ENCODE measurements at places on chromosomes 3 and 15.

GRCh38 chr3:124118397-124118796 is 126.5 kb upstream of the ROPN1 start:
- DNase-seq: no peak

DNA sequence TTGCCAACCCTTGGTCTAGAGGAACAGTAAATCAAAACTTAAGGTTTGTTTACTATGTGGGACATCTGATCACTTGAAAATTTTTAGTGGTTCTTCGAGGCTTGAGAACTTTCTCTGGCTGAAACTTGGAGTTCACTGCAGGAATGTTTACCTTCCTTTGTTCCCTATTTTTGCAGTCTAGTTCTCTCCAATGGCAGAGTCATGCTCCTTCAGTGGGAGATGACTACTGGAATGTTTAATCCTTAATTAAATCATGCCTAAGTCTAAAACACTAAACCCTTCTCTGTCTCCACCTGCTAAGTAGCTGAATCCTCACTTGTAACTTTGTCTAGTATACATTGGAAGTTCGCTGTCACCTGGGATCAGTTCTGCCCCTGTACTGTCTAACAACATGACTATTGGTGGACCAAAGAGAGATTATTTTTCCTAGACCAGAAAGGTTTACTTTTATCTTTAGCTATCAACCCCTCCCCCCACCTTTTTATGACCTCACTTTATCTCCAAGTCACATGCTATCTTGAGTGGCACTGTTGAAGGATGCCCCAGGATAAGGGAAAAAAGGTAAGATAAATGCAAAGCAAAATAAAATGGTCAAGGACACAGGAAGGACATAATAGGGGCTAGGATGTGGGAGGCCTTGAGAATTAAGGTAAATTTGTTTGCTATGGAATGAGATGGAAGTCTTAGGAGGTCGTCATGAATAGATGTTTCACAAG is 1.2 kb upstream of the ZNF609 start:
- no peak for DNase-seq

DNA sequence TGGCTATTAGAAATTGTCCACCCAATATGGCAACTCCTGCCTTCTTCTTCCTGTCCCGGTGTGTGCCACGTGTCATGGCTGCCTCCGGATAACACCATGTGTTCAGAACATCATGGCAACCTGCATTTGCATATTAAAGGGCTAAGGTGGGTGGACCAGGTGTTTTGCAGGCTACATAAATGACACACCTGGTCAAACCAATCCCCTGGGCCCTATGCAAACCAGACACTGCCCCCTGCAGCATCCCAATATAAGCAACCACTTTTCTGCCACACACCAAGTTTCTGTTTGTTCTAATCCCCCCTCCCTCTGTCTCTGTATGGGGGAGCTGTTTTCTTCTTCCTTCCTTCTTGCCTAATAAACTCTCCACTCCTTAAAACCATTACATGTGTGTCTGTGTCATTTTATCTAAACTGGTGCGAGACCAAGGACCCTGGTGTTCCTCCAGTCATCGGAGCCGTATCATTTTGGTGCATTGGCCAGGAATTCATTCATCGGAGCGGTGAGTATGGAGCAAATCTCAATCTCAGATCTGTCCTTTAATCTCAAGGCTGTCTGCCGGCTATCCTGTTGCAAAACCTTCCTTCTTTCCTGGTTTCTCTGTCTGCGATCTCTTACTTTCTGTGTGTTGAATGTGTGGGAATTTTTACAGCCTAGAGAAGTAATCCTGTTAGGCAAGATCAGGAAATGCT is 44.5 kb downstream of the NCEH1 start:
- no peak for DNase-seq

DNA sequence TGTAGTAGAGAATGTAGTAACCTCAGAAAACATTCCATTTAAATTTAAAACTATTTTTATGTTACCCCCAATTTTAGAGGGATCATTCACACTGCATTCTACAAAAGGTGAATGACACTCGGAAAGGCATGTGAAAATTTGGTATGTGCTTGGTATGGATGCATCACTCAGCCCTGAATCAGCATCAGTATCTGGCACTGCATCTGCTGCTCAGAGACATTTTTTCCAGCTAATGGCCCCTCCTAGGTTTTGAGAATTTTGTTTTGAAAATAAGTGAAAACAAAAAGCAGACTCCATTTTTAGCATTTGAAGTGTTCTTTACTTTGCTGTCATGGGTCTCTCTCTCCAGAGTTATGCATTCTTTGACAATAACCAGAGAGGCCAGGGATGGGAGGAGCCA is 15.6 kb upstream of the WWTR1 start:
- DNase-seq: no peak

GRCh38 chr3:143421556-143421955 is 302.0 kb downstream of the CHST2 start:
- DNase-seq: no peak

DNA sequence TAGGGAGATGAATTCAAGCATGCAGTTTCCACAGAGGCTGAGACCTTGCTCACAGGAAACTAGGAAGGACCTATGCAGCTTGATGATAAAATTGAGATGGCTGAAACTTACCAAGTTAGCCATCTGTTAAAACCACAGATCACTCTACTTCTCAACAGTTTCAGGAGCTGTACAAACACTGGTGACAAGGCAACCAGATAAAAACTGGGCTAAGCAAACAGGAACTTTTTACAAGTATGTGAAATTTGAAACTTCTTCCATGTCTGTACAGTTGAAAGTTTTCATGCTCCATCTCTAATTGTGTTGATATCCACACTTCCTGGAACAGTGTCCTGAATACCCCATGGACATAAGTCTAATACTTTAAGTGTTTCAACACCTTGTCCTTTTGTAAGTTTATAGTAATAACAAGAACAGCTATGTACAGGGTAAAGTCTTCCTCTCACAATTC is 78.2 kb downstream of the FAIM start:
- peak; percentile 67 for DNase-seq

- DNase-seq: no peak
Measured at GRCh38 chr3:119681279-119681678, 4.1 kb upstream of the COX17 start.

DNA sequence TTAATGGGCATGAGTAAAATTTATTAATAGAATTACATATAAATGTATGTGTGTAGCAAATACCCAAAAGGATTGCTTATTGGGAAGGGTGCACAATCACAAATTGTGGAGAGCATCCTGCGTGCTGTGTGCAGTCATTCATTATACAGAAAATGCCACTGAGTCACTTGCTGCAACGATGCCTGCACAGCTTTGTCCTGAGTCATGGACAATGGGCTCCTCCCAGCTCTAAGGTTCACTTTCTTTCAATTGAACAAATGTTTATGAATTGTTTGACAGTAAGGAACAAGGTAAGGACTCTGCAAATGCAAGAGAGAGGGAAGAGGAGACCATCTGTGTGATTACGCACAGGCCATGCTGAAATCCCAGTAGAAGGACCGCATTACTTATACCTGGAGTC is 18.7 kb downstream of the CFAP161 start:
- no peak for DNase-seq

DNA sequence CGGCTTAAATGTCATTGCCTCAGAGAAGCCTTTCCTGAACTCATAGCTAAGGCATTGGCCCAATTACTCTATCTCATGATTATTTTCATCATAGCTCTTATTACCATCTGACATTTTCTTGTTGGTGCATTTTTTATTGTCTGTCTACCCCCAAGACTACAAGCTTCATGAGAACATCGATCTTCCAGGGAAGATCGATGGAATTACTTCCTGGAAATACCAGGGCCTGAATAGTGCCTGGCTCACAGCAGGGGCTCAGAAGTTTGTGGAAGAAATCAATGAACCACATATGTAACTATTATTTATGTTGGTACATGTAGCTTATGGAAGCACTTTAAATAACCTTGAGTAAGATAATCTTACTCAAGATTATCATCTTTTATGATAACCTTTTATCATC is 7.7 kb upstream of the MEF2A start:
- DNase-seq: no peak

GRCh38 chr3:194487289-194488054 is 670 bp upstream of the ATP13A3 start:
- no peak for DNase-seq

- no peak for DNase-seq
Measured at GRCh38 chr15:43378601-43379000, 7.7 kb downstream of the TUBGCP4 start.

GRCh38 chr15:79090487-79091203 is at the start of gene RASGRF1:
TSS of gene RASGRF1 (minus strand) at chr15:79090780. CDS start at chr15:79090498, 282 bp downstream.
- DNase-seq: no peak

- DNase-seq: no peak
Measured at GRCh38 chr15:68651916-68652525, 73.2 kb downstream of the CORO2B start.

DNA sequence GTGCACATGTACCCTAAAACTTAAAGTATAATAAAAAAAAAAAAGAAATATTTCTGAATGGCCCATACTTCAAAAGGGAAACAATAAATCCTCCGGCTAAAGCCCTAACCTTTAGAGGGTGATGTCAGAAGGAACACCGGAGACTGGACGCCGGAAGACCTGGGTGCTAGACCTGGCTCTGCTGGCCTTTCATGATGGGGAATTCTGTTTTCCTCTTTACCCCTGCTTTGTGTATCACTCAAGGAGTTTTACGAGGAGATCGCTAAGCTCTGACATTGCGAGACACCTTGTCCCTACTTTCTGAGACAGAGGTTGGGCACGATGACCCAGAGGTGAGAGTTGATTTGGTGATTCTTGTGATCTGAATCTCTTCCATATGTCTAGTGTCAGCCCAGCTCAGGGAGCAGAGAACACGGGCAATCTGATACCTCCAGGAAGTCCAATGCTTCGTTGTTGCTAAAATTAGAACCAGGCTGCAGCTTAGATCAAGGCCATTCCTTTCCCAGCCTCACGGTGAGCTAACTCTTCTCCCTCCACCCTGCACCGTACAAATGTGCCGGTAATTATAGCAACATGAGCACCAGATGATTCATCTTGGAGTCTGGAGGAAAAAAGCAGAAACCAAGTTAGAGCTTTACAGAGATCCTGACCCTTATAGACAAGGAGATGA is 42.0 kb upstream of the CFAP161 start:
- DNase-seq: peak; percentile 43

GRCh38 chr3:15051531-15051930 is 13.6 kb downstream of the MRPS25 start:
- DNase-seq: no peak

DNA sequence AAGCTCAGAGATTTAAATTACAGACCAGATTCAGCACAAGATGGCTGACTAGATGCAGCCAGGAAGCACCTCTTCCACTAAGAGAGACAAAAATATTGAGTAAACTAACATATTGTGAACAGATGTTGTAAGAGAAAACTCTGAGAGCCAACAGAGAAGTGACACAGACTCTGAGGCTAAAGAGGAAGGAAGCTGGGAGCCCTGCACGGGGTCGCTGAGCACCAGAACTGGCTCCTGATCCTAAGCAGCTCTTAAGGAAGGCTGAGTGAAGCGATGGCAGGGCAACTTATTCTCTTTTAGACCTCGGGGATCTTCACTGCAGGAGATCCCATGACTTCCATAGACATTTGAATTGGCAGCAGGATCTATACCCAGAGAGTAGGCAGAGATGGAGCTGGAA is 578.0 kb upstream of the GRM7 start:
- DNase-seq: no peak

DNA sequence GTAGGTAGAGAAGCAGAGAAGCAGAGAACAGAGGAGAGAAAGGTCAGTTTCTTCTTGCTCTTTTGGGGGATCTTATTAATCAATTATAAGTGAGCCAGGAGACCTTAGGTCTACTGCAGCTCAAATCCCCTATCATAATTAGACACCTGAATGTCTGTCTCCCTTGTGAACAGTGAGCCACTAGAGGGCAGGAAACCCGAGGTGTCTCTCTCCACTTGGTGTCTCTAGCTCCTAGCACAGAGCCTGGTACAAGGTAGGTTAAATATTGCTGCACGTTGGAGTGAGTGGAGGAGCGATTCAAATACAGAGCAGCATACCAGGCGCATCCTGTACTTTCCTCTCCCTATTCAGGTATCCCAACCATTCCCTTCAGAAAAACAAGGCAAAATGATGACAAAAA is 2.0 kb upstream of the ST8SIA2 start:
- no peak for DNase-seq

GRCh38 chr15:44250566-44251205 is 37.8 kb upstream of the GOLM2 start:
- no peak for DNase-seq

DNA sequence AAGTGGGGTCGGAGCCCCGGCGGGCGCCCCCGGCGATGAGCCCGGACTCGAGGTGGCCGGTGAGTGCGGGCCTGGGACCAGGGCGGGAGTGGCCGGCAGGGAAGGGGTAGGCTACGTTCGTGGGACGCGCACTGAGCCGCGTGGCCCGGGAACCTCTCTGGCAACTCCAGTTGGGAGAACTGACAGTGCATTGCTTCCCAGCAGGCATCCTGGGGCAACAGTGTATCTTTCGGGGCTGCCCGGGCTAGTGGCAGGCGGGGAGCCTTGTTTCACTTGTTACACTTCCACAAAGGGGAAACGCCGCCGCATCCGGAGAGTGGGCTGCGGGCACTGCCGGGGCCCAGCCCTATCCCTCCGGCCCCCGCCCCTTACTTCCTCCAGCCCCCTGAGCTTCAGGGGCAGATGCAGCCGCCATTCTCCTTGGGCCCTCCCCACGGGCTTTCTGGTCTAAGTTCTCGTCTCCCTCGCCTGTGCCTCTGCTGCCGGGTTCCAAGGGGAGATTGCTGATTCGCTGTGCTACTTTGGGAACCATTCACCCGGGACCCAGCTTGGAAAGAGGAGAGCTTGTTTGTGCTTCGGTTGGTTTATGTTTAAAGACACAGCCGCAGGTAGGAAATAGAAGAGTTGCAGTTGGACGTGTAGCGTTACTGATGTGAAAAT is 675 bp downstream of the BRPF1 start:
- DNase-seq: no peak

GRCh38 chr15:65339920-65340319 is 35.4 kb downstream of the RNU5B-1 start:
- no peak for DNase-seq

DNA sequence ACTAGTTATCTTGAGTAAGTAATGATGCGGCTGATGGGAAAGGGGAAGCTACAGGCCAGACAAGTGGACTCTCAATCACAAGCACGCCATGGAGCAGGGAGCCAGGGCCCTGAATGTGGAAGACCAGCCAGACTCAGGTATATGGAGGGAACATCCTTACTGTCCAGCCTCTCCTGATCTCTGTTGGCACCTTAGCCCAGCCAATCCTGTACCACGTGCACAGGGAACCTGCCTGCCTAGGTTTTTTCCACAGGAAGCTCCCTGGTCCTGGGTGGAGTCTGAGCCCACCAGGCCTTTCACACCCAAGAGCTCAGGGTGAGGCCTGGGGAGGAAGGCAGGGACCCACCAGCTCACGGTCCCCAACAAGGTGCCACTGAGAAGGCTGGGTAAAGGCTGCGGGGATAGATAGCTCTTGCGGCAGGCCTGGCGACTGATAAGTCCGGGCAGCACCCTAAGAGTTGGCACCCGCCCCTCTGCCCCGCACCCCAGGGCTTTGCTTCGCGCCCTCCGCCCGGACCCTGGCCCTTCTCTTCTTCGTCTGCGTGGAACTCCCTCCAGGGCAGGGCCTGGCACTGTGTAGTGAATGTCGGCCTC is 933 bp upstream of the APEH start:
- no peak for DNase-seq

- DNase-seq: no peak
Measured at GRCh38 chr3:186137051-186137685, 28.3 kb upstream of the ETV5 start.

GRCh38 chr3:87260270-87260669 is 16.1 kb downstream of the POU1F1 start:
- peak; percentile 16 for DNase-seq

All from kidney epithelial cell (primary cell).